Activated CD4-positive, alpha-beta T cell treated with anti-CD3 and anti-CD28 coated beads, Interleukin-2, amount 10 ng/mL, durations not matched to agents 7 days and 5 days (primary cell): ENCODE measurements at places on chromosomes 11 and 22. TPM values are rescaled to one million over a fixed set of nuclear protein-coding genes. Genes with fewer than 3 reads are reported as not detected.

Gene IRAG1
- total RNA-seq = not detected

Gene KRTAP5-11
- not detected for total RNA-seq

Gene C11orf52
- total RNA-seq = not detected

Gene PRR33
- not detected for total RNA-seq

Gene MS4A3
- total RNA-seq = not detected

Gene LRRC4C
- not detected for total RNA-seq
